ENCODE measurements at places on chromosomes 16 and 17.

DNA sequence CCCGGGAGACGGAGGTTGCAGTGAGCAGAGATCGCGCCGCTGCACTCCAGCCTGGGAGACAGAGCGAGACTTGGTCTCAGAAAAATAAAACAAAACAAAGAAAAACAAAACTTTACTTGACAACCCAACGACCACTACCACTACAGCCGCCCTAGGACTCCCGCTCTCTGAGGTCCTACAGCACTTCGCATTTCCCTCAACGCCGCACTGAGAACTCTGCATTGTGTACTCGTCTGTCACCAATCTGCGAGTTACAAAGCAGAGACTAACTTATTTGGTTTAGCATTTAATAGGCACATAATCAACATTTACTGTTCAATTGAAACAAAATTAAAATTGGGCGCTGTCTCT is 479 bp upstream of the ZNF207 start:
- DNase-seq: peak; percentile 16

- no peak for DNase-seq
Measured at GRCh38 chr17:6303664-6304063, 131.3 kb downstream of the AIPL1 start.

DNA sequence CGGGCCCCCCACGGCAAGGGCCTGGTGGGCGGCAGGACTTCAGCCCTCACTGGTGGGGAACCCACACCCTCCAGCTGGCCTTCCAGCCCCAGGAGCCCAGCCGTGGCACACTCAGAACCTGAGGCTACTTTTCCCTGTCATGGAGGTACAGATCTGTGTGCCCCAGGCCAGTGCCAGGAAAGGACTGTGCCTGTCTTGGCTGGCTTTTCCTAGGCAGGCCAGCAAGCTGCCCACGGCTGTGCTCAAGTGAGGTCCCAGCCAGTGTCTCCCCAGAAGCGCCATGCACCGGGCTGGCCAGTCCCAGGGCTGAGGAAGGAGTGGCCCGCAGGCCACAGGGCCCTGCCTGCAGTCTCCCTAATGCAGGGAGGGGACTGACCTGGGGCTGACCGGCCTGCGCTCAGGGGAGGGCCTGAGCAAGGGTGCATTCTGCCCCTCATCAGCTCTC is 16.6 kb downstream of the ENGASE start:
- no peak for DNase-seq

- no peak for DNase-seq
Measured at GRCh38 chr16:22071331-22071910, 20.9 kb upstream of the VWA3A start.

DNA sequence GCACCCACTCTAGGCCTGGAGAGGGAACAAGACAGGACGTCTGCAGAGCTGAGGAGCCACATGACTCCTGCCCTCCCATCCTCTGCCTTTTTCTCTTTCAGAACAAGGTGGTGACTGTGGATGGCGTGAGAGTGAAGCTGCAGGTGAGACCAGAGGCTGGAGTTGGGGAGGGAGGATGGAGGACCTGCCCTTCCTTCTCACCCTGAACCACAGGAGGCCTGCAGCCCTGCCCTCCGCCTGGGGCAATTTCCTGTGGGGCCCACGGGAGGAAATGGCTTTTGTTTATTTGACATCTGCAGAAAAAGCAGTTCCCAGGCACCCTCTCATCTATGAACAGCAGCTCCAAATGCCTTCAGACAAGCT is 5.1 kb downstream of the RAB37 start:
- peak; percentile 35 for DNase-seq
